ENCODE measurements at places on chromosomes 16 and 17.

GRCh38 chr17:36127199-36127893 is 23.7 kb downstream of the CCL4 start:
- no peak for DNase-seq

DNA sequence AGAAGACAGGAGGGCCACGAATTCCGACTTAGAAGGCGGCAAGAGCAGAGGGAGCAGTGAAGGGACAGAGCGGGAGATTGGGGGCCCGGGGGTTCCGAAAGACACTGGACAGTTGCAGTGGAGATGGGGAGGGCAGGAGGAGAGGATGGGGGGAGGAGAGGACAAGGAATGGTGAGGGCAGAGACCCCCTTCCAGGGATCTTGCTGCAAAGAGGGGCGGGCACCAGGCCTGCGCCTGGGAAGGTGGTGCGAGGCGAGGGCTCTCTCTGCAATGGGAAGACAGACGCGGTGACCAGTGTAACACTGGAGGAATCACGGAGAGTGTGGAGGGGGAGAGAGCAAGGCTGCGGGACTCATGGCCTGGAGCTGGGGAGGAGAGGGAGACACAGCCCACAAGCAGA is 185.2 kb downstream of the RBFOX3 start:
- DNase-seq, result no peak

DNA sequence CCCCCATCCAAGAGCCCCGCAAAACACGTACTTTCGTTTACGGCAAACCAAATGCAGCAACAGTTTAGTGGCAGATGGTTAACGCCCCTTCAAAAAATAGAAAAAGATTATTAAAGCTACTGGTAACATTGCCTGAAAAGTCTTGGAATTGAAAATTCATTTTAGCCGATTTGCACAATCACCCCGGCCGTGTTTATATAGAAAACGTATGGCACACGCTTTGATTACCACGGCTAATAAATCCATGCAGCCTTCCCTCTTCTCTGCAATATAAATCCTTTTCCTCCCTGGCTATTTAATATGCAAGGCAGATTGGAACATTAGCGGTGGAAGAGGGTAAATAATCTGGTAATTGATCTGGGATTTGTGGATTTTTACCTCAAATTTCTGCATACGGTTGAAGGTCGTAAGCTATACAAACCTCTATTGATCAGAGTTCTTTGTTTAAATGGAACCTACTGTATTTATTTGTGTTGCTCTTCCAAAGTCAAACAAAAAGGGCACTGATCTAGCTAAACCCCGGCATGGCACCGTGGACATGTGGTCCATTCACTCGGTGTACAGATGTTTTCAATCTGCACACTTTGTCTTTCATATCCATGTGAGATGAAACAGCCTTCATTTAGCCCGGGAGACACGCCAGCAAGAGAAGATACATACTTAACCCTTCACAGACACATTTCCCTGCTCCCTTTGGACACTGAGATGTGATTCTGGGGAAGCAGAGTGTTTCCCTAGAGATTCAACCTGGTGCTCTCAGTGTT is 238.1 kb upstream of the MAF start:
- no peak for DNase-seq

DNA sequence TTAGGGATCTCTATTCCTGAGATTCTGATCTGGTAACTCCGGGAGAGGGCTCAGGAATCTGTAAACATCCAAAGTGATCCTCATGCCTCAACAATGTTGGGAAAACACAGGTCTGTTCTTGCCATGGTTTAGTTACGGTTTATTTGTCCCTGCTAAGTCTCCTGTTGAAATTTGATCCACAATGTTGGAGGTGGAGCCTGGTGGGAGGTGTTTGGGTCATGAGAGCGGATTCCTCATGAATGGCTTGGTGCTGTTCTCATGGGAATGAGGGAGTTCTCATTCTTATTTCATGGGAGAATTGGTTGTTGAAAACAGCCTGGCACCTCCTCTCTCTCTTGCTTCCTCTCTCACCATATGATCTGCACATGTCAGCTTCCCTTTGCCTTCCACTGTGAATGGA is 608.6 kb upstream of the GOT2 start:
- no peak for DNase-seq

DNA sequence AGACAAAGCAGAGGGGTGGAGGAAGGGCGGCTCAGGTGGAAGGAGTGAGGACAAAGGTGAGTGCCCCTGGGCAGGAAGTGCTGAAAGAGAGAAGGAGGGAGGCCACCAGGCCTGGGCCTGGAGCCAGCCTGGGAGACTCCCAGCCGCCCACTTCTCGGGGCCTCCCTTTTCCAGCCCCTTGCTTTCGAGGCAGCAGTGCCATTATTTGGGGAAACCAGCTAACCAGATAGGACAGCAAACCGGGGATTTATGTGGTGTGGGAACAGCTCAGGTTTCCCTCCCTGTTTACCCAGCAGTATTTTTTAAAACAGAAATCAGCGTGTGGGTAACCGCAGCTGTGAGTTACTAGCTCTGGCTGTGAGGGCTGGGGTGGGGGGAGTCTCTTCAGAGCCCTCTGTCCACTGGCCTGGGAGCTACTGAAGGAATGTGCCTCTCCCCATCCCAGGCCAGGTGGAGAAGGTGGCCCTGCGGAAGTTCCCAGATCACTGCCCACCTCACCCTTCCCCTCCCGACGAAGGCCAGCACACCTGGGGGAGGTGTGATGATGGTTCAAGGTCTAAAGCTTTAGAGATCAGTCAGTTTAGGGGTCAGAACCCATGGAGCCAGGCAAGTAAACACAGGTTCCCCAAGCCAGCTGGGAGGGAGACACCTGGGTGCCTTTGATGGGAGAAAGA is 8.4 kb upstream of the MEOX1 start:
- DNase-seq, result no peak

- DNase-seq, result peak; percentile 59
Observed at GRCh38 chr16:89442990-89443726, 47.2 kb downstream of the ANKRD11 start.

GRCh38 chr16:67547423-67548264 is 14.7 kb upstream of the CTCF start:
- DNase-seq, result no peak

- peak; percentile 26 for DNase-seq
Observed at GRCh38 chr17:69869667-69870066, 205.4 kb upstream of the KCNJ16 start.

GRCh38 chr16:23318639-23319038 is 16.5 kb downstream of the SCNN1B start:
- no peak for DNase-seq

GRCh38 chr17:9237661-9238301 is 216.5 kb downstream of the NTN1 start:
- DNase-seq, result no peak

DNA sequence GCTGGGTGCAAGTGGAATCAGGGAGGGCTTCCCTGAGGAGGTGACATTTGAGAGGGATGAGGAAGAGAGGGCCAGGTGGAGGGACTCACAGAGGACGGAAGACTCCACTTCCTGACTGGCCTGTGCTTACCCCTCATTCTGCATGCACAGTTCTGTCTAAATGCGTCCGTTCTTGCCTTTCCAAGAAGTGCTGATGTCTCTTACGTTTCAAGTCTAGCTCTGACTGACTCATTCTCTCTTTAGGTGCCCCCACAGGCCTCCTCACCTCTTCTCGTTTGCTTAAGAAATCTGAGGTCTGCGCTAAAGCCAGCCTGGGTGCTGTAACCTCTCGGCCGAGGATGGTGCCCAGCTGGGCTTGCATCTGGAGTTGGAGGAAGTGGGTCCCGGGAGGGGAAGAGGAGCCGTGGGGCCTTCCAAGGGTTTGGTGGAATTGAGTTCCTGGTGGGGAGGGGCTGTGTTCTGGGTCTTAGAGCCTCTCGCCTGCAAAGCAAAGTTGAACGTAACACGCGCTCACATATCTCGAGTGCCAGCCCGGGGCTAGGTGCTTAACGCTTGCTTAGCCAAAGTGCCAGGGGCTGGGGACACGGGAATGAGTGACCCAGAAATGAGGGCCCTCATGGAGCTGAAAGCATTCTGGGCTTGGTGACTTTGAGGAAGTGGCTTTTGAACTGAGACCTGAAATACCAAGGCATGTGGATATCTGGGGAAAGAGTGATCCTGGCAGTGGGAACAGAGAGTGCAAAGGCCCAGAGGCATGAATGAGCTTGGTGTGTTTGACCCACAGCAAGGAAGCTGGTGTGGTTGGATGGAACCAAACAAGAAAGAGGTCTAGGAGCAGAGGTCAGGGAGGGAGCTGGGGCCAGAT is 4.8 kb downstream of the IL4R start:
- no peak for DNase-seq

DNA sequence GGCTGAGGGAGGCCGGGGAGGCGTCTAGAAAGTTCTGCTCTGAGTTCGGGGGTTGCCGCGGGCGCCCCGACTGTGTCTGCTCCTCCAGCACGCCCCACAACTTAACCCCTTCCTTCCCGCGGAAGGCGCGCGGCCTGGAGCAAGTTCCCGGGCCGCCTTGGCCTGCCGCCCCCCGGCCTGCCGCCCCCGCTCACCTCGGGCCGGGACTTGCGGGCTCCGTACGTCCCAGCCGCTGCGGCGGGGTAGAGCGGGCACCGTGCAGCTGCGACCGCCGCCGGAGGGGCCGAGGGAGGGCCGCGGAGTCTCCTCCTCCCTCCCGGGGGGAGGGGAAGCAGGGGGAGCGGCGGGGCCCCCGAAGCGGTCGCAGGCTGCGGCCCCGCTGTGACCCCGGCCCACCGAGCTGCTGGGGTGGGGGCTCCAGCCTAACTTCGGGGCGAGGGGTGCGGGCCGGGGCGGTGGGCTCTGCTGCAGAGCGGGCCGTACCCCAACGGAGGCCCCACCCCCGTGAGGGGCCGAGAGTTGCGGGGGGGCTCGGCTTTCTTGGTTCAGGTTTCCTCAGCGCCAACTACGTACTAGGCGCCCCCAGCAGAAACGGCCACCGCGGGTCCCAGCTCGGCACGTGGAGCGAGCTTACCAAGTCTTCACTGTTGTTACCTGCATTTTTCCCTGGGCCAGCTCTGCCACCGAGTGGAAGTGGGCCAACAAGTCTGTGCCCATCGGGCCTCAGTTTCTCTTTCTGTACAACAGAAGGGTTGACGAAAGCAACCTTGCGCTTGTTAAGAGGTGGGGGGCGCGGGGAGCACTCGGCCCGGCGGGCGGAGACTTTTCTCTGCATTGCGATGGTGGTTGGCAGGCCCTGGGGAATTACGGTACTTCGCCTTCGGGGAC is at the start of gene CCDC102A:
Gene CCDC102A, minus strand, starts transcription at position 266 of the 888 bp plus-strand sequence. CDS start 7,394 bp downstream, outside the sequence.
- no peak for DNase-seq

DNA sequence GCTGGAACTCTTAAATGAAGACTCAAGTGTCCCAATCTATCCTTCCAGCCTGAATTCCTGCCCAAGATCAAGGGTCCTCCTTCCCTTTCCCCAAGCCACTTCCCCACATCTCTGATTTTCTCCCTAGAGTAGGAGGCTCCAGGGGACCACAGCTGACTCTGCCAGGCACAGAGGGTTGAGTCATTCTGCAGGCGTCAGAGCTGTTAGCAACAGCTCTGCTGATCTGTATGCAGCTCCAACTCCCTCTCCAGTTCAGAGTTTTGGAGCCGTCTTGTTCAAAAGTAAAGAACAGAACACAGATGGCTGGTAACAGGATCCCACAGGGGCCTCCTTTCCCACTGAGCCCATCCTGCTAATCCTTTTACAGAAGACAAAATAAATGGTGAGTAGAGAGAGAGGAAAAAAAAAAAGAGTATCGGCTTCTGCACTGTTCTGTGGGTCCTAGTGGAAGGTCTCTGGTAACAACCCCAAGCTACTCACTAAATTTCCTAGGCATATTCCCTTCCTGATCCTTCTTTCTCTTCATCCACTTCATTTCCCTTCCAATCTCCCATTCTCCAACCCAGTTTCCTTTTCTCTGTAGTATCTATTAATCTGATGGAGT is 13.4 kb upstream of the TAOK1 start:
- peak; percentile 82 for DNase-seq

- no peak for DNase-seq
Observed at GRCh38 chr17:80827646-80828643, 163.7 kb upstream of the CHMP6 start.

GRCh38 chr17:66272811-66273585 is 29.4 kb upstream of the PRKCA start:
- peak; percentile 98 for DNase-seq

- no peak for DNase-seq
Observed at GRCh38 chr17:21289902-21290571, 5.5 kb downstream of the MAP2K3 start.

GRCh38 chr17:81641825-81642489 is 5.0 kb downstream of the TSPAN10 start:
- peak; percentile 92 for DNase-seq

DNA sequence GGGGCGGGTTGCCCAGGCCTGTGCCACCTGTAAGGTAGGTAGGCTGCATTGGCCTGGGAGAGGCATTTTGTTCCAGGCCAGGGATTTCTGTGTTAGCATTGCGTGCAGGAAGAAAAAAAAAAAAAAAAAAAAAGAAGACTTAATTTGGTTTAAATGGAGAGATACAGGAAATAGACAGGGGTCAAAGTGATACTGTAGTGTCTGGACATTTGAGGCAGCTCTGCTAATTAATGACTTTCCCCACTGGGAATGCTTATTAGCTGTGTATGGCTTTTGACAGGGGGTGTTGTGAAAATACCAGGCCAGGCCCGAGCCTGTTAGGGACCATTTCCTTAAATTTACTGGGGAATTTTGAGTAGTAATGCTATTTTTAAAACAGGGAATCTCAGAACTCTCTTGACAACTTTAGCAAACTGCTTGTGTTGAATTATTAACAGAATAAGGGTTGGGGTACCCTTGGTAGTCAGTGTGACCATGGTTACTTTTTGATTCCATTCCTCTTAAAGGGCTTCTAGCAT is 1.0 kb downstream of the MAP2K4 start:
- DNase-seq, result no peak

GRCh38 chr16:88393034-88393433 is 10.3 kb downstream of the ZNF469 start:
- DNase-seq, result no peak

- peak; percentile 99 for DNase-seq
Observed at GRCh38 chr17:67491009-67491680, 114.1 kb downstream of the PITPNC1 start.

DNA sequence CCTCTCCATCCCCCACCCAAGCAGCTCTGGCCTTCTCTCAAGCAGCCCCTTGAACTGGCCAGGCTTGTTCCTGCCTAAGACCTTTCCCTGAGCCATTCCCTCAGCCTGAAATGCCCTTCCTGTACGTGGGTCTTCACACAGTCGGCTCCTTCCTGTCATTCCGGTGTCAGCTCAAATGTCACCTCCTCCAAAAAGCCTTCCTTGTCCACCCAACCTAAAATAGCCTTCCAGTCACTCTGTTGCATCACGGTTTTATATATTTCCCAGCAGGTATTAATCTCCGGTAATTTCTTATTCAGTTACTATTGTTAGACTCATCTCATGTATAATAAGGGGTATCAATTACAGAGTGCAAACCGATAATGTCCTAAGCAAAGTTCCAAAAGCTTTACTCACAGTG is 51.8 kb downstream of the C17orf67 start:
- no peak for DNase-seq

DNA sequence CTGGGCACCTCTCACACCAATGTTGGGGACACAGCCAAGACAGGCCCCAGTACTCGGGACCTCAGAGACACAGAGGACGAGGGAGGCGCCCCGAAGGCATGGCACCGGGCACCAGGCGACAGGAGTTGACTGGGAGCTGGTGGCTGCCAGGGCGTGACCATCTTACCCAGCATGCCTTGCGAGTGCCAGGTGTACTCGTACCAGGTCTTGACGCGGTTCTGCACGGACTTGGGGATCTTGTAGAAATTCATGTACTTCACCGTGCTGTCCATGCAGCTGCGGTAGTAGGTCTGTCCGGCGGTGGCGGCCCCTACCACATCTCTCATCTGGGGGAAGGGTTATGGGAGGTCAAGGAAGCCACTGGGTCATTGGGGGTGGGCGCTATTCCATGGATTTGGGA is 67.3 kb downstream of the CNGB1 start:
- DNase-seq, result no peak

All from ELR (cell line).